ENCODE measurements at places on chromosomes 6 and 20.

GRCh38 chr6:2496291-2496690 is 250.9 kb upstream of the GMDS start:
- DNase-seq = no peak

- DNase-seq = no peak
Measured at GRCh38 chr20:42572320-42573016, 617.2 kb downstream of the PTPRT start.

DNA sequence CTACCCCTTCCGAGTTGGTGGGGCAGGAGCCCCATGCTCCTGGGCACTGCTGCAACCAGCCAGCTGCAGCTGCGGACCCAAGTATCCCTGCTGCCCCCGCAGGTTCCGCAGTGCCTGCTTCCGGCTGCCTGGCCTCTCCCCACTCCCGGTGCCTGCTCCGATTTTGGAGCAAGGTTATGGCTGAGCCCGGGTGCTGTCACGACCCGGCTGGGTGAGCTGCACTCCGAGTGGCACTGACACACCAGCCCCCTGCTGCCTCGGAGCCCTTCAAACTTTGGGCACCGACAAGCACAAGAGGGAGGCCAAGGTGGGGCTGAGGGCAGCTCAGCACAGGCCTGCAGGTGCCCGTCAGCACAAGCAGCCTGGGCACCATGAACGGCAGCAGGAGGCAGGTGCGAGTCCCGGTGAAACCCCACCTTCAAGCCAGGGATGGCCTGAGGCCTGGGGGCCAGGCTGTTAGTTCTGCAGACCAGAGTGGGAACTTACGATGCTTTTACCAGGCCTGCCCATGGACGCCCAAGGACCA is 25.9 kb upstream of the HACE1 start:
- no peak for DNase-seq

DNA sequence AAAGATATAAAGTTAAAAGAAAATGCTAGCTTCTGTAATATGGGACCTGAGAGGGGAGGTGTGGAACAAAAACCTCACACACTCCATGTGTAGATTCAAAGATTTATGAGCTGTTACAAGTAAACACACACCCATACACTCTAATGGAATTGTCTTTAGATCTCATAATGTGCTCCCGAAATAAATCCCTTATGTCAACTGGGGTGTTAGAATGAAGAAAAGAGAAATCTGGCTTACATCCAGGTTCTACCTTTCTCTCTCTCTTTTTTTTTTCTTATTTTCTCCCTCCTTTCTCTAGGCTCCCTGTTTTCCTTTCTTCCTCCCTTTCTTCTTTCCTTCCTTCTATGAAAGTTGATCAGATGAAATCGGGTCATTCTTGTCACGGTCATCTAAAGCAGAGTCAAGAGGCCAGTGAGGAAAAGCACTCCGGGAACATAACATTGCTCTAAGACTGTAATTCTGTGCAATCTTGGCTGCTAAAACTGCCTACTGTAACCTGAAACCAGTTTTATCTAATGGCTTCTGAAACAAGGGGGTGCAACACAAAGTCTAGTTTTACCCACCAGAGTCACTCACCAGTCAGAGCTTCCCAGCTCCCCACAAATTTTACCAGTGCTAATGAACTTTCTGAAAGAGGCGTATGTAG is 68.3 kb upstream of the BTBD3 start:
- no peak for DNase-seq

DNA sequence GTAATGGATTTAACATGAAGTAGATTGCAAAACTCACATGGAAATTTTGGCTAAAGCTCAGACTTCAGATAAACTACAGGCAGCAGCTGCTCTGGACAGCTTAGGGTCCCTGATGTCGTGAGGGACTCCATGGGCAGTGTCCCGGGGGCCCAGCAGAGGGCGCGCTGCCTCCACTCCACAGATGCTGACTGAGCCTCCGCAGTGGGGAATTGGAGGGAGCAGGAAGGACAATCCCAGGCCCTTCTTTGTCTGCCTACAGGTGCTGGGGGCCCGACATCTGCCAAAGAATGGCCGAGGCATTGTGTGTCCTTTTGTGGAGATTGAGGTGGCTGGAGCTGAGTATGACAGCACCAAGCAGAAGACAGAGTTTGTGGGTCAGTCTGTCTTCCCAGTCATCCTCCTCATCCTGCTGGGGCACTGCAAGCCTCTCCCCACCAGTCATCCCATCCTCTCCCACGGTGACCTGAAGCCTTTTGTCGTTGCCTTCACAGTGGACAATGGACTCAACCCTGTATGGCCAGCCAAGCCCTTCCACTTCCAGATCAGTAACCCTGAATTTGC is 35.9 kb downstream of the PLCG1 start:
- peak; percentile 30 for DNase-seq

GRCh38 chr6:163945808-163946207 is 531.3 kb downstream of the QKI start:
- DNase-seq = no peak

GRCh38 chr20:50720026-50720425 is 11.4 kb upstream of the PARD6B start:
- no peak for DNase-seq

GRCh38 chr20:41391587-41392001 is 25.0 kb upstream of the EMILIN3 start:
- no peak for DNase-seq

DNA sequence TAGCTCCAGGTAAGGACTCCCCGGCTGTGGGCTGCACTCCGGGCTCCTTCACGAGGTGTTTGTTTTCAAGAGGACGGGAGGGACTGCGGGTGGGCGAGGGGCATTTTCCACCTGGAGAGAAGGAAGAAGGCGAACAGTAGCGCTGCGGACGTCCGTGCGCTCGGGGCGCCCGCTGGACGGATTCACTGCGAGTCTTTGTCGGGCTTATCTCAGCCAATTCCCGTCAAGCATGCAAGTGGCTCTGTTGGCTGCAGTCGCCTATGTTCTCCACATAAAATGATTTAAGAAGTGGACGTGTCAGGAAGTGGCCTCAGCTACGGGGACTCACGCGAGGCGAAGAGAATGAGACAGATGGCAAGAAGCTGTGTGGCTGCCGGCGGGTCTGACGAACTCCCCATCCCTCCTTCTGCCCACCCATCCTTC is 332 bp downstream of the GRIK2 start:
- no peak for DNase-seq

DNA sequence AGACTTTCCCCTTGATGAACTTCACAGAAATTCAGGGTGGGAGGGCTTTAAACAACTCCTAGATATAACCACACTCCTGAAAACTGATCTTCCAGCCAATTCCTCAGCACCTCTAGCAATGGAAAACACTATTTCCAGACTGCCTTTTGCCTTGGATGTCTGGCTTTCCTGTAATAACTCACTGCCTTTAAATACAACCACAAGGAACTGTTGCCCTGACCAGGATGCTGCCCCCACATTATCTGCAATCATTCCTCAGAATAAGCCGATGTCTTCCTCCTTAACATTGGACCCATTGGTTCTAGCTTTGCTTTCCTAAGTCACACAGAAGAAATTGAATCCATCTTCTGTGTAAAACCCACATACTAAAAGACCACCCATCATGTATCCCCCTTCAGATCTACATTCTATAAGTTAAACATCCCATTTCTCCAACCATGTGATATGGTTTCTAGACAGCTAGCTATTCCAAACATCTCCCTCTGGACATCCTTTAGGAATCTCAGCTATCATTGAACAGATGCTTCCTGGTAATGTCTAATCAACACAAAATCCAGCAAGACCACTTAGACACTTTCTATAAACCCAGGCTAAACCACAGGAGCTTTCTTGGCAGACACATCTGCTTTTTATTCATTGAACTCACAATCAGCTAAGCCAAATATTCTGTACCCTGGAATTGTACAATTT is 95.9 kb upstream of the KCNQ5 start:
- DNase-seq = peak; percentile 93

DNA sequence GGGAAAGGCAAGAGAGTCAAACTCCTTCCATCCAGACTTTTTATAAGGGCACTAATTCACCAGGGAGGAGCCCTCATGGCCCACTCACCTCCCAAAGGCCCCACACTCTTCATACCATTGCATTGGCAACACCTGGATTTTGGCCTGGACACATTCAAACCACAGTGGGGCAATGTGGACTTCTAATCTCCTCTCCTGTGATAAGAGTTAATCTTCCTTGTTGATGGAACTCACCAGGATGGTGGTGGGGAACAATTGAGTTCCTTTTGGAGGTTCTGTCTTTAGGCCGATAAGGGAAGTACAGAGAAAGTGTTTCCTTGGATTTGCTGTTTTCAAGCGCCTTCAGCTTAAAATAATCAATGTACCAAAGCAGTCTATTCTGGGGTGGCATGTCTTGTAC is 268.7 kb downstream of the CD83 start:
- DNase-seq = no peak

- DNase-seq = no peak
Measured at GRCh38 chr6:43846556-43846955, 76.5 kb downstream of the VEGFA start.

DNA sequence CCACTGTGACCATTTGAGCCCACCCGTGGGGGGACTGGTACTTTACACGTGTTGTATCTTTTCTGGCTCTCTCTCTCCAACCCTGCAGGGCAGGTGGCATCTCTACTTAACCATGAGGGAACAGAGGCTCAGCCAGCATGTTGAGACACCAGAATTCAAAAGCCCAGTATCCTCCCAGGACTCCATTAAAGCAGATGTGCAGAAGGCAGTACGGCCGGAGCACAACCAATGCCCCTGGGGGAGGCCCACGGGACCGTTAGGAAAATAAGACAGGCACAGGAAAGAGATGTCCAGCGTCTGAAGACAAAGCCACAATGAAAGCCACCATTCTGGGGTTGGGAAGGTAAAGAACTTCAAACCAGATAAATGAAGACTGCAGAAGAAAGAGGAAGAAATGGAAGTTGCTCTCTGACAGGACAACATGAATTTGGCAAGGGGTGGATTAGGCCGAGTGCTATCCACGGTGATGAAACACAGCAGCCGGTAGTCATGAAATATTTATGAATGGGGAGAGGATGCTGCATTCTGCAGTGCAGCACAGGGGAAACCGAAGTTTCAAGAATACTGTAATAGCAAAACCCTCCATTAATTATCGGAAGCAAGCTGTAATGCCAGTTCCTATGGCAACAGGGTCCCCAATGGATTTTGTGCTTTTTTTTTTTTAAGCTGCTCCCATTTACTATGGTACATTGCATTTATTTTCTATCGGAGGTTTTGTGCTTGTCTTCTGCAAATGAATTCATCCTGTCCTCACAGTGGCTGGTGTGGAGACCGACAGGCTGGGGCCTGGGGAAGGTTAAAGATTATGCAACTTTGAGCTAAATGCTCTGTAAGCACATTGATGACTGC is 179.4 kb downstream of the NRN1 start:
- no peak for DNase-seq

DNA sequence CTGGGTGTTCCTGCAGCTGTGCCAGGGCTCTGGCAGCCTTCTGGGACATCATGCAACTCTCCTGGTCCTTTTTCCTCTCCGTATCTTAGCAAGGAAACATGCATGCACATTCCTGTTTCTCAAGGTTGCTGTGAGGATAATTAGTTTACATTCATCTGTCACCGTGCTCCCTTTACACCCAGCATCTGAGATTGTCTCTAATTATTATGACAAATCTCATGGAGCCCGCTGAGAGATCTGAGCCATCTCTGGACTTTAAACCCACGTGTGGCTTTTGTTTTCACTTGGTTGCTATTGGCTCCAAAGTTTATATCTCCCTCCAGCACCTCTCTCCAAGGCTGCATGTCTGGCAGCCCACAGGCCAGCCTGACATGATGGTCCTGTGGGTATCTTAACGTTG is 167.6 kb downstream of the UNC5CL start:
- DNase-seq = no peak

DNA sequence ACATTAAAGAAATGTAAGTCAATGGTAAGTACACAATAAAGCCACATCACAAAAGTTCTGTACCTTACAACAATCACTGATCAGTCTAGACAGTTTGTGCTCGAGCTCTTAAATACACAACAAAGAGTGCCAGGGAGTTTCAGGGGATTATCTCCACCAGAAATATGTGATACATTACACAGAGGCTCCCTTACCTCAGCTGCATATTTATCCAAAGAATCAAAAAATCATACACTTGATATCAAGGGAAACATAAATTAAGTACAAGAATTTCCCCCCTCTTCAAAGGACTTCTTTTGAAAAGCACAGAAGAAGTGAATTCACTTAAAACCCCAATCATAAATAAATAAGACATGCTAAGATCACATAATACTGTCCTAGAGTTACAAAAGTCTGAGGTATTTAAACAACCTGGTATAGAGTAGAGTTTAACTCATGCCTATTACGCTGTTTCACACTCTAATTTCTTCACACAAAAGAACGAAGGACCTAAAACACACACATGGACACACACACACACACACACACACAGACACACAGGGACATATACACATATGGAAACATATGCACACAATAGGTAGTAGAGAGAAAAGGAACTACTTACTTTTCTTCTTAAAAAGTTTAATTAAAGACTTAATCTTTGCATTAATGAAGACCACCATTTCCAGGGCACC is 528 bp downstream of the NHSL1 start:
- no peak for DNase-seq

GRCh38 chr6:156344491-156344890 is 432.7 kb upstream of the ARID1B start:
- no peak for DNase-seq

DNA sequence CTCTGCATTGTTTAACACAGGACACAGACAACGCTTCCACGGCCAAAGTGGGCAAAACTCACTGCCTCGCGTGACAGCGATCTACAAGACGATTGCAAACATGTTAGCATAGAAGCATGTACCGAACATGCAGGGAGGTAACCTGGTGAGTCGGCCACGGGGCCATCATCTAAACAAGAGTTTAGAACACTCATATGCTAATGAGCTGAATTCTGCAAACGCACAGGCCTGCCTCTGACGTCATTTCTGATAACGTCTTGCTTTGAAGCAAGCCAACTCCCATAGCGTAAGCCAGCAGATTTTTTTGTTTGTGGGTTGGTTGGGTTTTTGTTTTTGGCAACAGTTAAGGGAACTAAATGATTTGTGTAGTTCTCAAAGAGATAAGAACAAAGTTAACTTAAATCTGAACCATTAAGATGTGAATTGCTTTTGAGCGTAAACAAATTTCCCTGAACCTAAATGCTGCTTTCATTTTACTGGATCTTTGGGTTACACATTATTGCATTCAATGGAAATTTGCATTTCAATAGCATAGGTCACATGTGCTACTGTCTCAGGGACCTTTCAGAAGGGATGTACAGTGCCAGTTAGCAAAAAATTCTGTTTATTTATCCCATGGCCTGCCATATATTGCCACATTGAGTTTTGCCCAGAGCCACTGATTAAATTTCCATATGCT is 184.5 kb upstream of the PDE10A start:
- DNase-seq = no peak

GRCh38 chr20:11902285-11902697 is 15.4 kb upstream of the BTBD3 start:
- peak; percentile 80 for DNase-seq
